ENCODE measurements at places on chromosomes 6 and 20.
A peak's percentile ranks its signal among the peaks of the same experiment; 100 is the strongest.

DNA sequence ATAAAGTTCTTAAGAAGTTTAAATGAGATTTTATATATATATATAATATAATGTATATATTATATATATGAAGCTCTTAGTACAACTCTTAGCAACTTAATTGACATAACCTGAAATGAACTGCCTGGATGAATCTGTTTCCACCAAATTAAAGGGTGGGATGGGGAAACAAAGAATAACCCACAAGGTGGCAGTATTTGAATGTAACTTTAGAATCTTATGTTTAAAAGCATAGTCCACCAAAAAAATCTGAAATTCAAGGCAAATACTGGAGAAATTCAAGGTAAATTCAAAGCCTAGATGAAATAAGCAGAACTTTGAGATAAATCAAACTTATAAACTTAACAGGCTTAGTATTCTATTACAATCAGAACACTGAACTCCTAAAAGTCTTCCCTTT is 4.4 kb upstream of the IBTK start:
- DNase-seq: peak; percentile 66

GRCh38 chr6:106608080-106608668 is 21.1 kb downstream of the RTN4IP1 start:
- DNase-seq: peak; percentile 81

- no peak for DNase-seq
These were observed 84.1 kb downstream of the PRDM1 start for GRCh38 chr6:106170030-106170791.

DNA sequence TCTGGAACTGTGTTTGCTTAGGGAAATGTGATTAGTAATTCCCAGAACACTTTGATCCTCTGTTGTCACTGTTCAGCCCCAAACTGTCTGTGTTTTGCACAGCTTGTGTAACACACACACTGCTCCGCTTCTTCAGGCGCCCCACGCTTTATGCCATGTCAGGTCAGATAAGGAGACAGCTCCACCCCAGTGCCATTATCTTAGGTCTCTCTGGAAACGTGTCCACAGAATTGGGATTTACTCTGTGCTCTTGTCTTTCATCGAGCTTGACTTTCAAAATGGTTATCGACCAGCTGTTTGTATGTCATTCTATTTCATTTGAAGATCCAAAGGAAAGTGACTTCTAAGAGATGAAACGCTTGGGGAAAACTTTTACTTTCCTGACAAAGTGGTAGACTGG is 106.4 kb upstream of the SSTR4 start:
- DNase-seq: no peak

DNA sequence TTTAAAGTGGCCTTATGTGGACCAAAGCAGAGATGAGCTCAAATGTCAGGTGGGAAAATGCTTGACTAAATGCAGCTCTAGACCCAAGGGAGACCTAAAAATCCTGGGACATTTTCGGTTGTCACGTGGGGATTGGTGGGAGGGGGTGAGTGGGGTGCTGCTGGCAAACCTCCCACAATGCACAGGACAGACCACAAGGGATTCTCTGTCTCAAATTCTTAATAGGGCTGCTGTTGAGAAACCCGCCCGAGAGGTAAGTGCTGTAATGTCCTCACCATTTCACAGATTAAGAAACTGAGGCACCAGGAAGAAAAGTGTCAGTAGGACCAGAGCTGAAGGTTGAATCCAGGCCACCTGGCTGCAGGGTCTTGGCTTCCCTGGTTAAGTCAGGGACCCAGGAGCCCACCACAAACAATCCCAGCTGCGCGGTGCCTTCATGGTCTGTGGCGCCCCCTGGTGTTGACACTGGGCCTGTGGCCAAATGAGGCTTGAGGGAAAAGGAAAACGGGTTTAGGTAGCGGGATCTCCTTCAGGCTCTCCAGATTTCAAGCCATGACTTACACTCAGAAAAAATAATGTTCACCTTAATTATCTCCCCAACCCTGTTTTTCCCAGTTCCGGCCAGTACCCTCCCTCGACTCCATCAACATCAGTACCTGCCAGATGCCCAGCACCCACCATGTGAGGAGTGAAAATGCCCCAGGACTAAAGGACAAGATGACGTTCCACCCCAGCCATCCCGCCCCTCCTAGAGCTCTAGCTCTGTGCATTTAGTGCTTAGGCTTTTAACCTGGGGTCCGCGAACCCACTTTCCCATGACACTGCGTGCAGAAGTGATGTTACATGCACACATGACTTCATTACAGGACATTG is 7.2 kb downstream of the HLA-G start:
- peak; percentile 44 for DNase-seq

DNA sequence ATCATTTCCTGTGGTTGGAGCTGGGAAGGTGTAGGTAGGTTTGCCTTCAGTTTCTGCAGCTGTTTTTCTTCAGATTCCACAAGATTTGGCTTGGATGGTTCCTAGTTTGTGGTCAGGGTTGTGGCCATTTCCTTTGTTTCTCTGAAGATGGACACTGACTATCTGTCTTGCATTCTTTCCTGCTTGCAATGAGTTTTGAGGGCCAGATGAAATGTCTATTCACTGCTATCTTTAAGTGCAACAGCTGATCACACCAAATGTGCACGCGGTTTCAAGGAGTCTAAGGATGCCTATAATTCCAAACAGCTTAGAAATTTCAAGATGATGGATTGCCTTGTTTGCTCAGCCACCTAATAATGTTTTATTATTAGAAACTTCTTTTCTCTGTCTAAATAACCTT is 28.4 kb downstream of the IL20RA start:
- DNase-seq: peak; percentile 20

All from cardiac fibroblast (primary cell).